Activated naive CD8-positive, alpha-beta T cell treated with anti-CD3 and anti-CD28 coated beads for 36 hours (primary cell): ENCODE measurements at places on chromosomes 12 and 14.

DNA sequence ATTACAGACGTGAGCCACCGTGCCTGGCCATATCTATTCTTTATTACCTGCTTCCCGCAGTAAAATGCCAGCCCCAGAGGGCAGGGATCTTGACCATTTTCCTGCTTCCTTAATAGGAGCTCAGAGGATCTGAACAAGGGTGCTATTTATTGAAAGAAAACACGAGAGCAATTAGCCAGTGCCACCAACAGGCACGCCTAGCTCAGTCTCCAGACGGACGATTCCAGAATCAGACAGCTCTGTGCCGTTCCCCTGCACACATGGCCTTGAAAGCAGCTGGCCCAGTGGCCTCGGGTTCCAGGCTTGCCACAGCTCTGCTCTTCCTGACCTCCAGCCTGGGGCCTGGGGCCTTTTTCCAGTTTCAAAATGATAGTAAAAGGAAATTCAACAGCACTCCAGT lies 135.2 kb upstream of the RFLNA start:
- no peak for DNase-seq

DNA sequence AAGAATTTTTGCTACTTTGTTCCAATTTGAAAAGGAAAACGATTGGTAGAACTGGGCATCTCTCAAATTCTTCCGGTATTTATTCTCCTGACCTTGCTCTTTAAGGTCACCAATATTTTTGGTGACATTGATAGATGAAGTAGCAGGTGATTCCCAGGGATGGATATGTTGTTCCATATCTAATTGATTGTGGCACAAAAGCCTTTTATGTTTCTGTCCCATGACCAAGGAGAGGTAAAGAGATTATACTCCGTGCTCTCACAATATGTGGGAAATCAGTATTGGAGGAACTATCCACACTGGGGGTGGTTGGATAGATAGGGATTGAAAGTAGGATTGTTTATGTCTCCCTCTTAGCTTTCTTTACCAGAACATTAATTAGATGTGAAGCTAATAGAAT lies 61.7 kb upstream of the LRIG3 start:
- no peak for DNase-seq

- no peak for DNase-seq
These were observed 67.9 kb downstream of the TMEM30B start for GRCh38 chr14:61213191-61213621.

DNA sequence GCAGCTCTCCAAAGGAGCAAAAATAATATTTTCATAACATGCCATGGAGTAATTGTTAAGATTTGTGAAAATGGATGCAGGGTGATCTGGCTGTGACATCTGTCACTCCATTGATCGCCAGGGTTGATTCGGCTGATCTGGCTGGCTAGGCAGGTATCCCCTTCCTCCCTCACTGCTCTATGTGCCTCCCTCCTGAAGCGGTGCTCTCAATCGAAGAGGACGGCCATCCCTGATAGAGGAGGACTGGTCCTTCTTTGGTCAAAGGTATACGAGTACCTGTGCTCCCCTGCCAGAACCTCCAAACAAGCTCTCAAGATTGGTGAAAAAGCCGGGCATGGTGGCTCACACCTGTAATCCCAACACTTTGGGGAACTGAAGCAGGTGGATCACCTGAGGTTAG lies 47.9 kb downstream of the VCPKMT start:
- no peak for DNase-seq

GRCh38 chr12:16175840-16176239 lies 101.6 kb downstream of the SLC15A5 start:
- no peak for DNase-seq

DNA sequence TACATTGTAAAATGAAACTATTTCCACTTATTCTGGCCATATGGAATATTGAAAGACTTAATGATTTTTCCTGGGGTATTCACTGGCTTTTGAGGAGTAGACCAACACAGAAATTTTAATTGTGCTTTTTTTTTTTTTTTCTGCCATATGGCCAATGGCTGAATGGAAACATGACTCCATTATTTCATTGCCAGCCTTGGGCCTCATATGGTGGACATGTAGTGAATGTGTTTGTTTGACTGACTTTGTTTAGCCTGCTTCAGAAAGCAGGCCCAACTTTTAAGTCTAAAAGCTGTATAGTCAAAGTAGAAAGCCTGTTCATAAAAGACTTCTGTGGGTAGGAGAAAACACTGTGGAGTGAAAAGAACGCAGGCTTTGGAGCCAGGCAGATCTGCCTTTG lies 2.4 kb downstream of the GNG2 start:
- DNase-seq = no peak

GRCh38 chr12:75560167-75560566 lies 48.8 kb upstream of the KRR1 start:
- DNase-seq = no peak

DNA sequence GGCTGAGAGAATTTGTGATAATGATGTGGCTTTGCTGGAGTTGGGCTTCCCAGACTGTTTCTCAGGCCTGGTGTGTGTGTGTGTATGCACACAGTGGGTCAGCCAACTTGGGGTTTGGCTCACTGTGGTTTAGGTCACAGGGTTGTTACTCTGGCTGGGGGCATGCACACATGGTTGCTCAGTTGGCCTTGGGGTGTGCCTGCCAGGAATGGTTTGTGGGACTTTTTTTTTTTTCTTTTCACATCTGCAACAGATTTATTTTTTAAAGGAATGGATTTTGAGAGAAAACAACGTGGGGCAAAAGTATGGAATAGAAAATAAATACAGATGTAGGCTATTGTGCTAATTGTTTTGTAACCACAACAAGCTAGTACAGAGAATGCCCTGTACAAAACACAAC lies 25.0 kb upstream of the GTF2A1 start:
- no peak for DNase-seq

DNA sequence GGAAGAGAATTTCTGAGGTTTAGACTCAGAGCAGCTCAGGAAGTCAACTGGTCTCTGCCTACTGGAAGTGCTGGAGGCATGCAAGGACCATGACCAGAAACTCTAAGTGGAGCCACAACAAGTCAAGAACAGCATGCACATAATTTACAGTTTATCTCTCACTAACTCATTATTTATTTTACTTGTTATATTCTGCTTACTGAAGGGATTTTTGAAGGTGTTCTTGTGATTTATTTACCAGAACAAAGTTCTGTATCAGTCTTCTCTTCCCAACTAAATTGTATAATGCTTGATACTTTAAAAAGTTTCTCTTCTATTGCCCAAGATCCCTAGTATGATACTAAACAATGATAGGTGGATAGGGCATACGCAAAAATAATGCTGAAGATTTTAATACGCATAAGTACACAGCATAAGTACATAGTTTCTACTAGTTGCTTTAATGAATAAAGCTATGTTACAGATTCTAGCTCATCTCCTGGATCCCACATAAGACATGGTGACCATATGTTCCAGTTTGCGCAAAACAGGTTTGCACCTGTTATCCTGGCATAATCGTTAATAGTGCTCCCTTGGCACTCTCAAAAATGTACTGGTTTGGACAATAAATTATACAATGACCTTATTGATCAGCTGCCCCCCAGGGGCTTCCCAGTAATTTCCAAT lies 11.6 kb upstream of the SPTB start:
- no peak for DNase-seq

GRCh38 chr12:89946518-89947135 lies 238.0 kb upstream of the ATP2B1 start:
- no peak for DNase-seq

DNA sequence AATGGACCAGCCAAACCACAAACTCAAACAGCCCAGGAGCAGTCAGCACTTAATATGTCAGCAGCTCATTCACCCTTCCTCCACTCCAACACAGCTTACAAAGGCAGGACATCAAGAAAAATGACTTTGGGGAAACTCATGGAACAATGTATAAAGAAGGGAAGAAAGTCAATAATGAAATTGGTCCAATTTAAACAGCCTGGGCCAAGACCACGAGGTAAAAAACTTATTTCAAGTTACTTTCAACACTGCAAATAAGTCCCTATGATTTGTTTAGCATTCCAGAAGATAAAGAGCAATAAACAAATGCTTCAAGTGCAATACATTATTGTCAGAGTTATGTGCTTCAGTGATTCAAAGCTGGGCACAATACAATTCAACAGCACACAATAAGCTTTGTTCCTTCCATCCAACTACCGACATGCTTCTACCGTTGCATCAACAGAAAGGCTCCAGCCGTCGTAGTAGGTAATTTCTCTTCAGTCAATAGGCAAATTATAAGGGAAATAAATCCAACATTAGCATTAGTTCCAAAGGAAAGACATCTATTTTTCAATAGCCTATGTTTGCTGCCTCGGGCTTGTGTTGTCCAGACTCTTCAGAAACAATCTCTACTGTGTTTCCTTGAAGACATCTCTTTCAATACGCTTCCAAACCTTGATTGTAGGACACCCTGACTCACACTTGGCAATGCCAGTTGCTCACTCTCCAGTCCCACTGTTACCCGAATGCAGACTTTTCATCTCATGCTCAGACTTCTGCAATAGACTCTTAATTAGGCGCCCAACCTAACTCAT lies 225.7 kb downstream of the NUAK1 start:
- DNase-seq = no peak

GRCh38 chr14:23055621-23056144 lies 1.6 kb downstream of the CDH24 start:
- DNase-seq = no peak

GRCh38 chr12:57585156-57585555 lies 5.8 kb upstream of the PIP4K2C start:
- no peak for DNase-seq

- DNase-seq = no peak
These were observed 55.3 kb upstream of the TMCC3 start for GRCh38 chr12:94705676-94706075.

GRCh38 chr14:95320078-95320895 lies 579 bp upstream of the CLMN start:
- peak; percentile 4 for DNase-seq

GRCh38 chr14:96881713-96882112 lies 84.5 kb downstream of the VRK1 start:
- DNase-seq = no peak

DNA sequence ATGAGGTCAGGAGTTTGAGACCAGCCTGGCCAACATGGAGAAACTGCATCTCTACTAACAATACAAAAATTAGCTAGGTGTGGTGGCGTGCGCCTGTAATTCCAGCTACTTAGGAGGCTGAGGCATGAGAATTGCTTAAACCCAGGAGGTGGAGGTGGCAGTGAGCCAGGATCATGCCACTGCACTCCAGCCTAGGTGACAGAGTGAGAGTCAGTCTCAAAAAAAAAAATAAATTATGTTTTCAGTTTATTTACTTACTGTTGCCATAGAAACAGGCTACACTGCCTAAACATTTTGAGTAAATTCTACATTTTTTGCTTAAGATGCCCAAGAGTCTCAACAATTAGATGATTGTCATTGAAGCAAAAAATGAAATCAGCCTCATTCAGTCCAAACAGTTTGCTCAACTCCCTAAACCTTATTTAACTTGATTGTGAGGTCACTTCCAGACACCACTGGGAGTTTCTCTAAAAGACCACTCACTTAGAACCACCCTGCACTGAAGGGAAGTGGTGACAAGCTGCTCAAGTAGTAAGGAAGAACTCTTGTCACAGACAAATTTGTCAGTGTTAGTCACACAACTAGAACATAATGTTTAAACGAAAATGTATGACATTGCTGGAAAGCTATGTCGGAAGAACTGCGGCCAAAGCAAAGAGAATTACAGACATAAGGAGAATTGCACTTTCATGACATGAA lies 9.8 kb upstream of the GNPNAT1 start:
- DNase-seq = no peak

- no peak for DNase-seq
These were observed 338.4 kb downstream of the FUT8 start for GRCh38 chr14:65750906-65751305.

DNA sequence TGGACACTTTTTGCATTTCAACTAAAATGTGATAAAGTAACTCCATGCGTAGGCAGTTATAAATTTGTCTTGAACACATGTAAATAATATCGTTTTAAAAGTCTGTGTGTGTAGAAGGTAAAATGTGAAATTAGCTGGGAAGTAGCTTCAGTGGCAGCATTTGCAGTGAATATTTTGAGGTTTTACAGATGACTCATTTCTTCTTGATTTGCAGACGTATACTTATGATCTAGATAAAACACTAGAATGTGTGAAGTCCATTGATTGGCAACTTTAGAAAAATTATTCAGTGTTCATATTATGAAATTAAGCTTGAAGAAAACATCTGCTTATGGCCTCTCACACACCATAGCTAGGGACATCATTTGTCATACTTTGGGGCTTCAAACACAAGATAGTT lies 788.6 kb upstream of the NOVA1 start:
- DNase-seq = no peak

DNA sequence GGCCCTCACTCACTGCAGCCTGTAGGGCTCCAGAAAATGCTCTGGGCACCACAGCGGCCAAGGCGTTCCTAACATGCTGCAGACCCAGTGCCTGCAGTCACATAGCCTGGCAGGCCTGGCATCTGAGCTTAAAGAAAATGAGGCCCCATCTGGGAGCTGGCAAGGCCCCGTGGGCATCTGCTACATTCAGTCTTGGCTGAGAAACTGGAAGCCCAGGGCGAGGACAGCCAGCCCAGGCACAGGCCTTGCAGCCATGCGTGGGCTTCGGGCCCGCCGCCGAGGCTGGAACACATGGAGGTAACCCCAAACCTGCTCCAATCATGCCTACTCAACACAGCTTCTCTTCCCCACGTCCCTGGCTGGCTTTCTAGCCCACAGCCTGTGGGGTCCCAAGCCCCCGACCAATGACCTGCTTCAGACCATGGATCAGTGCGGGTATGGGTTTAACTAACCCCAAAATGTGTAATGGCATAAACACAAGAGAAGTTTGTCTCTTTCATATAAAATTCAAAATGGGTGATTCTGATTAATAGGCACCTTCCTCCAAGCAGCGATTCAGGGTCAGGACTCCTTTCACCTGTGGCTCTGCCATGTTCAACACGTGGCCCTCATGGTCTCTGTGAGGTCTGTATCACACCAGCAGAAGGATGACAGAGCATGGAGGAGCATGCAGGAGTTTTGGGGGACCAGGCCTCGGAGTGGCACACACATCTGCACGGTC lies 6.4 kb downstream of the NGB start:
- no peak for DNase-seq

DNA sequence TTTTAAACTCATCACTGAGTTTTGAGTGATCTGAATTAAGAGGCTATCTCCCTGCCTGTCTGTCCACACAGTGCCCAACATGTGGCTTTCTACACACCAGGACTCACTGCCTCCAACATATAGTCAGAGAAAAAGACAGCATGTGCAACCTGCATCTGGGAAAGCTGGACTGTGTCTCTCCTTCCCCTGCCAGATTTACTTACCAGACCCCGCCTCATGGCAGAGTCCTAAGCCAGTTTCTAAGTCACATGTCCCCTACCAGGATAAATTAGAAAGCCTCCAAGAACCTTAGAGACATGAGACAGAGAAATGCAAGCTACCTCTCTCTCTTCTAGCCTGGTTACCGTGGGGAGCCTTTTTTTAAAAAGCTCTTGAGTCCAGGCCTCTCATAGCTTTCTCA lies 2.7 kb upstream of the HDAC7 start:
- no peak for DNase-seq
